ENCODE measurements at places on chromosomes 1 and 21.

- DNase-seq: peak; percentile 94
Observed at GRCh38 chr1:226723657-226724532, 15.2 kb downstream of the ITPKB start.

- no peak for DNase-seq
Observed at GRCh38 chr21:42711667-42712066, 58.2 kb downstream of the PDE9A start.

DNA sequence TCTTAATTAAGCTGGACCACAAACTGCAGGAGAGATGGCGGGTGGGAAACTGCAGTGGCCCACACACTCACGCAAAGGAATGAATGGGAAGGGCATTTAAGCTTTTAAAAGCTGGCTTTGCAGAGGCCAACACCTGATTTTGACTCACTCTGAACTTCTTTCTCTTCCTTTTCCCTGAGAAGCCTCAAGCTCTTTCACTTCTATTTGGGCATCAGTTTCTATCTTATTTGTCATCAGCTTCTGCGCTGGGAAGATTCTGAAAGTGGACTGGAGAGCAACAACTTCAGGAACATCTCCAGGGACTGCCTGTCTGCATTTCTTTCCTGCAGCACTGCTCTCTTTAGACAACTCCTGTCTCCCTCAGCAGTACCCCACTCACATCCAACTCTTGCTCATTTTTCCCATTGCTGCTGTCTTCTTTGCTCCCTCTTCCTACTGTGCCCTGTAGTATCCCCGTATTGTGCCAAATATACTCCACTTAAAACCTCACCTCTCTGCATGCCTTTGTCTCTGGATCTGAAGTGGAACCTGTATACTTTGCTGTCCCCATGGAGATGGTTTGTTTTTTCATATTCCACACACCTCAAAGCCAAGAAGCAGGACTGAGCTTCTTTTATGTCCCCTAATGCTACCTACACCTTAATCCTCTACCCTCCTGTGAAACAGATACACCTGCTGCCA is 143.3 kb upstream of the JUN start:
- DNase-seq: no peak

GRCh38 chr1:111878091-111878490 is 111.4 kb downstream of the KCND3 start:
- DNase-seq: no peak

DNA sequence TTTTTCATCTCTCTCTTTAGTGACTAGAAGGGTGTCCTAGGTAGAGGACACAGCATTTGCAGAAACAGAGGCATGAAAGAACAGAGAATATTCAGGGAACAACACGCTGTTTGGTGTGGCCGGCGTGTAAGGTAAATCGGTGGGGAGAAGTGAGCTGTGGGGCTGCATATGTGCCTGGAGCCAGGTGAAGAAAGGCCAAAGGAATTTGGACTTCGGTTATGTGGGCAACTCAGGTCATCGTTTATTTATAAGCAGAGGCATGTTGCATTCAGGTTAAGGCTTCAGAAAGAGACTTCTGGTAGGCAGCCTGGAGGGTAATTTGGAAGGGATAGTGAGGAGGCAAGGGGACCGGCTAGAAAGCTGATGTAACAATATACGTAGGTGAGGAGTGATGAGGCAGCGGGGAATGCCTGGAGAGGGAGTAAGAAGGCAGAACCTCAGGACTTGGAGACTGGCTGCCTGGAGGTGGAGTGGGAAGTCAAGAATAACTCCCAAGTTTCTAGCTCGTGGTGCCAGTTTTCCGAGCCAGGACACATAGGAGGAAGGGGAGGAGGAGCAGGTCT is 64.1 kb upstream of the ACOT11 start:
- no peak for DNase-seq

- peak; percentile 36 for DNase-seq
Observed at GRCh38 chr1:167409183-167409582, 109.1 kb downstream of the CD247 start.

GRCh38 chr1:45009296-45009865 is 1.7 kb downstream of the HECTD3 start:
- DNase-seq: no peak

GRCh38 chr1:236865818-236866155 is 70.7 kb downstream of the MTR start:
- no peak for DNase-seq

DNA sequence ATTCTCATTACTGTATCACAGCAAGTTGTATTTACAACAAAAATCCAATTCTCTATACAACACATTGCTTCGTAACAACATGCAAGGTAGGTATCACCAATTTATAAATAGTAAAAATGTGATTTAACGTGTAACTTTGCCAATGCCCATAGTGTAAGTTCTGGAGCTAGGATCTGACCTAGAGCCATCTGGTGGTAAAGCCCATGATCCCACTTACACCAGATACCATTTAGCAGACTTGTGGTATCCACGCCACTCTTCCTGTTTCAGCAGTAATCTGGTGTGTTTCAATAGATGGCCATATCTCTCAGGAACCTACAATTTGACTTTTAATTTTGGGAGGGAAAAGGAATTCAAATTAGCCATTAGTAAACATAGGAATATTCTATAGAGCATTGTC is 10.2 kb downstream of the SETSIP start:
- DNase-seq: no peak

- DNase-seq: no peak
Observed at GRCh38 chr1:3021233-3021671, at the start of gene ACTRT2. TSS of gene ACTRT2 (plus strand) at chr1:3021467. CDS start at chr1:3021687, 220 bp downstream.

- DNase-seq: peak; percentile 11
Observed at GRCh38 chr1:222618880-222619596, 1.1 kb downstream of the MIA3 start.

DNA sequence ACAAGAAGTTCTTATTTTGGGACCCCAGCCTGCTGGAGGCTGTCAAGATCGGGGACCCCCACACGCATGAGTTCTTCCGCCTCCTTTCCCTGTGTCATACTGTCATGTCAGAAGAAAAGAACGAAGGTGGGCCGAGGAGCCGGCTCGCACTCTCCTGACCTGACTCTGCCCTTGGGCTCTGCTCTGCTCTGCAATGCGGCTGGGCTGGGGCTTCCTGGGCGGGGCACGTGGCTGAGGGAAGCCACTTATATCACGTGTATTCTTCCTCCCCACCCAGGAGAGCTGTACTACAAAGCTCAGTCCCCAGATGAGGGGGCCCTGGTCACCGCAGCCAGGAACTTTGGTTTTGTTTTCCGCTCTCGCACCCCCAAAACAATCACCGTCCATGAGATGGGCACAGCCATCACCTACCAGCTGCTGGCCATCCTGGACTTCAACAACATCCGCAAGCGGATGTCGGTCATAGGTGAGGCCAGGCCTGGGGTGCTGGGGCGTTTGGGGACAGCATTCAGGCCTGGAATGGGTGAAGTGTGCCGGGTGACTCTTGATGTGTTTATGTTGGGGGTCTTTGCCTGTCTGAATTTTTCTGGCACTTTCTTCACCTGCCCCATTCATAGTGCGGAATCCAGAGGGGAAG is 17.6 kb downstream of the ATP8B2 start:
- DNase-seq: no peak

DNA sequence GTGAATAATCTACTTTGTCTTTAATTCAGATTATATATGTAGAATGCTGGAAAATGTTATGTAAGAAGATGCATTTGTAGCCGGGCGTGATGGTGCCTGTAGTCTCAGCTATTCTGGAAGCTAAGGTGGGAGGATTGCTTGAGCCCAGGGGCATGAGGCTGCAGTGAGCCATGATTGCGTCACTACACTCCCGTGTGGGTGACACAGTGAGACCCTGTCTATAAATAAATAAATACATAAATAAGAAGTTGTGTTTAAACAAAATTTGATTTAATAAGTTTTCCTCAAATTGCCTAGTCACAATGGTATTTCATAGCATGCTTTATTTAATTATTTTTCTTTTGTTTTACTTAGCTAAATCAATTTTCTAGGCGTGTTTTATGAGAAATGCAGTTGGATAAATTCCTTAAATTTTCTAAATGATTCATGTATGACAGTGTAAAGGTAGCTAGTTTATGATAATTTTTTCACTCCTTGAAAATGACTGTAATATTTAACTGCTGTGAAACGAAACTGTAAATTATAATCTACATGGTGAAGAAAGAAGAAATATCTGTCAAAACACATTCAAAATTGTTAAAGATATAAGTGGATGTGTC is 232.6 kb downstream of the SRGAP2C start:
- no peak for DNase-seq

DNA sequence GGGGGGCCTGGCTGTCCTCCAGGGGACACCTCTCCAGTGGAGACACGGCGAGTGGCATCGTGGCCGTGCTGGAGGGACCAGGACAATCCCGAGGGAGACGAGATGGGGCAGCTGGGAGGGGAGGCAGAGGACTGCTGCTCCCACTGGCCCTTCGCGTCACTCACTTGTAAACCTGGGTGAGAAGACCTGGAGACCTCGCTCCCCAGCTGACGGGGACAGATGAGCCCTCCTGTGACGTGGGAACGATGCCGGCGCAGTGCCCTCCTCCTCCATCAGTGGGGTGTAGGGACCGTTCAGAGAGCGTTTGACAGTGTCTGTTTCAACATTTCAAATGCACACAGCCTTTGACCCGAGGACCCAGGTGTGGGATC is 4.6 kb downstream of the SPATC1L start:
- no peak for DNase-seq

DNA sequence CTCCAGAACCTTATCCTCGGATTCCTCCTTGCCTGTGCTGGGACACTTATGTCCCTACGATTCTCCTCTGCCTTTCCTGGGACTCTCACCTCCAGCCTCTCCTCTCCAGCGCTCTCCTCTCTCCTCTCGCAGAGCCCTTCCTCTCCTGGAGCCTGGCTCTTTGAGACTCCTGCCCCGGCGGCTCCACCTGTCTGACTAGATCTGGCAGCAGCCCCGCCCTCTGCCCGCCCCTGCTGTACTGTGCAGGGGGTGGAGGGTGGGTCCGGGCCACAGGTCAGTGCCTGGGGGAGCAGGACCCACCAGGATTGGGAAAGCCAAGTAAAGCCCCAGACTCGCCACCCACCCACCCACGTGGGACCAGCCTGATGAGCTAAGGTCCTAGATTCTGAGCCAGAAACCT is 1.6 kb downstream of the ELOVL1 start:
- no peak for DNase-seq

- DNase-seq: no peak
Observed at GRCh38 chr21:43299441-43300277, 127.3 kb downstream of the SIK1 start.

DNA sequence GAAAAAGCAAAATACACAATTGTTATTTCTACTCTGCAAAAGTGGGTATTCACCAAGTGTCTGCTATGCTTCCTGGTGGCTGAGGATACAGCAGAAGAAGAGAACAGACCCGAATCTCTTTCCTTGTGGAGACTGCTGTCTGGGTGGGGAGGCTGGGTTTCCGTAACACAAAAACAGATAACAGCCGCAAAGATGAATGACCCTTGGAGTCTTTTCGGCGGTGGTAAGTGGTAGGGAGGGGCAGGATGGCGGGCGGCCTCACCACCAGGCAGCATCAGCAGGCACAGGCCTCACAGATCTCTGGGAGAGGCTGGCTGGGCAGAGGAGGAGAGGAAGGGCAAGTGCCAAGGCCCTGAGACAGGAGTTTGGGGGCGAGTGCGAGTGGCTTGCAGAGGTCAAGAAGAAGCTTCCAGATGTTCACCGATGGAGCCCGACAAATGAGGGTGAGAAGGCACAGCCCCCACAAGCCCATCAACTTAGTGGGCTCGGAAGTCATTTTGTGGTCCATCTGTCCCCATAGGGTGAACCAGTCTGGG is 164.2 kb downstream of the RHOU start:
- no peak for DNase-seq

DNA sequence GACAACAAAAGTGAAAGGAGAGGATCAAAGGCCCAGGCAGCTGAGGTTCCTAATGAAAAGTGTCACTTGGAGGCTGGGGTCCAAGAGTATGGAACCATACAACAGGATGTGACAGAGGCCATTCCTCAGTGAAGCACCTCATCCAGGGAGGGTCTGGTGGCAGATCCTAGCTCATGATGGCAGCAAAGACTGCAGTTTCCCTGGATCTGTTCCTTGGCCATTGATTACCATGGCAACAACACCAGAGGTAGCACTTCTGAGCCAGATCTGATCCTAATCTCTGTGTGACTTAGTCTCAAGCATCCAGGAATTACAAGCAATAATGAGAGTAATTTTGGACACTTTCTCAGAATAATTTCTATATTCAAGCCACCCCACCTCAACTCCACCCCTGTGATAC is 12.9 kb downstream of the FAM177B start:
- DNase-seq: no peak

DNA sequence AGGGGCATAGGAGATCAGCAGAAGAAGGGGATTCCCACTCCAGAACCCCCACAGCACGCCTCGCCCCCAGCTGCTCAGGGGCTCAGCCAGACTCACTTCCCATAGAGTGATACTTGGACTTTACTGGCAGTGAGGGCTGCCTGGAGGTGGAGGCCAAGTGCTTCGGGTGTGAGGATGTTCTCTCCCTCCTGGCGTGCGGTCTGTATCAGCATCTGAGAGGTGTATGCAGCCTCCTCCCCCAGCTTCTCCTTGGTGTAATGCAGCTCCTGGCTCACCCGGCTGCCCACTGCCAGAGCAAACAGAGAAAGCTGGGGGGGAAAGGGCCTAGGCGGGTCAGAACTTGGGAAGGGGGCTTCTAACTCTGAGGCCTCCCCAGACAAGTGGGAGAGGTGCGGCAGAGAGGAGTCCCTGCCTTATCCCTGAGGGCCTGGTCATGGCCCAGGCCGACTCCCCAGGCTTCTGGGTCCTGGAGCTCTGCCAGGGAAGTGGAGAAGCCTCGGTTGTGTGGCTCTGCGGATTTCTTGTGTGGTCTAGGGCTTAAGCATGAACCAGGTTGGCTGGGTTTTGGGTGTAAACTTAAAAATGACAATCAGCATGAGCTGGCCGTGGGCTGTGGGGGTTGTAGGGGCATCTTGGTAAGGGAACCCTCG is 10.9 kb downstream of the PTCH2 start:
- no peak for DNase-seq

- no peak for DNase-seq
Observed at GRCh38 chr1:194277927-194278326, 1091.5 kb upstream of the B3GALT2 start.

- no peak for DNase-seq
Observed at GRCh38 chr21:37176716-37177115, 90.4 kb downstream of the VPS26C start.

DNA sequence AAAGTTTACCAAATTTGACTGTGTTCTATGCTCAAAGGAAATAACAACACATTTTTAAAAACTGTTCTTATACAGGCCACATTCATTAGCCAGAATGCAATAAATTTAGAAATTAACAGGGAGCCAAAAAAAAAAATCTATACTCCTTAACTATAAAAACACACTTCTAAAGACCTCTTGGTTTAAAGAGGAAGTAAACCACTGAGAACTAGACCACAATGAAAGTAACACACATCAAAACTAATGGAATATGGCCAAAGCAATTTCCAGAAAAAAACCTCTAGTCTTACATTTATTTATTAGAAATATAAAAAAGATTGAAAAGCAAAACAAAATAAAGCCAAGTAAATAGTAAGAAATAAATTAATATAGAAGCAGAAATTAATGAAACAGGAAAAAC is 48.9 kb upstream of the GADD45A start:
- DNase-seq: no peak

DNA sequence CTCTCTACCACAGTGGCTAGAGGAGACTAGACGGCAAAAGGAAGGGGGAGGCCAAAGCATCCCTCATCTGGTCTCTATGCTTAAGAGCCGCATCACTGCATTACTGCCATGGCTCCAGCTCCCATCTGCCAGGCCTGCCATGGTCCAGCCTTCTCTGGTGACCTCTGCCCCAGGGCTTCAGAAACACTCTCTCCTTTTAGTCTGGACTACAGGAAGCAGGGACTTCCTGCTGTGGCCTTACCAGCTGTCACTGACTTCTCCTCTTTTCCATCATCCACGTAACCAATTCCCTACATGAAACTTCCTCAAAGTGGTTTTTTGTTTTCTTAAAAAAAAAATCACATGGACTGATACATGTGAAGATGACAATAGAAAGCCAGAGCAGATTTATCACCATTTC is 323.1 kb upstream of the NFIA start:
- no peak for DNase-seq
